NCI-H1436 treated with DMSO at 0.1 percent for 48 hours (cell line): ENCODE measurements at places on chromosomes 6 and 20.

- no peak for DNase-seq
These were observed 32.8 kb downstream of the PSMB9 start for GRCh38 chr6:32886681-32887383.

DNA sequence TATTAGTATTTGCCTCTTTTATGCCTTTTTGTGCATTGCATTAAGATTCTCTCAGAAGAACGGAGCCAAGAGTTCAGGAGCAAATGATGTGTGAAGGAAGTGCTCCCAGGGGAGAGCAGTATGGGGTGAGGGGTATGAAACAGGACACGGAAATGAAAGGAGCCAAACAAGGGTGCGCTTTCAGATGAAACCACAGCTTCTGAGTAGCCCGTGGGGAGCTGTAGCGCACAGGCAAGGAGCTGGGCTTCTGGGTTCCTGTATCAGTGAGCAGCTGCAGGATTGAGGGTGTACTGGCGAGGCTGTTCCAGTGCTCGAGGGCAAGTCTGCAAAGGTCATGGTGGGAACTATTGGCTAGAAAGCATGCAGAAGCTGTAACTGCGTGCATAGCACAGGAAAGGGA is 25.4 kb downstream of the ANKEF1 start:
- peak; percentile 95 for DNase-seq

DNA sequence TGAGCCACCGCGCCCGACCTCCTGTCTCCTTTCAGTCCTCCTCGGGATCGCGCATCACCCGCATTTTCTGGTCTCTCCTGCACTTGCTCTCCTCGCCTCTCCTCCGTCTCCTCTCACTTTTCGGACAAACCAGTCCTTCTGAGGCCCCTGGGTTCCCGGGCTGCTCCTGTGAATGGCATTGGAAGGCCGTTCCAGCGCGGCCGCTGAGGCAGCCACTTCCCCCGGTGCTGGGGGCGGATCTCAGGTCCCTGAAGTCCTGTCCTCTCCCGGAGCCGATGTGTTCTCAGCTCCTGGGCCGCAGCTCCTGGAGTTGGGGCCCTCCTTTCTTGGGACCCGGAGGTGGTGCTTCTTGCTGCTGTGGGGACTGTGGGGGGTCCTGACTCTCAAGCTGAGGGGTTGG is 803 bp downstream of the MICB start:
- DNase-seq = no peak

DNA sequence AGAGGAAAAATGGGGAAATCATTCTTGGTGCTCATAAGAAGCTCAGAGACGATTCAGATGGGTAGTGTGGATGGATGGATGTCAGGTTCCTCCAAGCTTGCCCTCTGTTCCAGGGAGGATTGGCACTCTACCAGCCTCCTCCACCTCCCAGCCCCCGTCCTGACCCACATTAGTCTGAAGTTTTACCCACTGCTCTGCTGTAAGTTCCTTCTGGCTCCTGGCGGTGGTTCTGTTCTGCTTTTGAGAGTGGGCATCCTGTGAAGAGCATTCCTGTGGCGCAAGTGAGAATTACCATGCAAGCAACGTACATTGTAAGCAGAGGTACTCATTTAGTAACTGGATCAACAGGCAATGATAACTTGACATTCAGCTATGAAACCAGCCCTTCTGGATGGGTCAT is 103.4 kb downstream of the SYNDIG1 start:
- no peak for DNase-seq

DNA sequence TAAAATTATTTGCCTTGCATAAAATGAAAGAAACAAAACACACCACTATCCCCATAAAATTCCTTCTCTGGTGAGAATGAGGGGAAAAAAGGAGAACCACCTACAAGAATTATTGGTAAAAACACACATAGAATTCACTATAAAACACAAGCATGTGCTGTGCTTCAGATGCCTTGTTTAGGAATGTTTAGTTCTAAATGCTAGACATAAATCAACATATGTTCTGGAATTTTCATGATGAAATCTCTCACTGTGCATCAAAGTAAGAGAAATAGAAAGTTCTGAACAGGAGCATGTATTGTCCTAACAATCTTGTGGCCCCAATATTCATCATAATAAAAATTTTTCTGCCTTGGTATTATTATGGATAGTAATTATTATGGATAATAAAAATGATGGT is 111.0 kb downstream of the PLCB4 start:
- DNase-seq = no peak

DNA sequence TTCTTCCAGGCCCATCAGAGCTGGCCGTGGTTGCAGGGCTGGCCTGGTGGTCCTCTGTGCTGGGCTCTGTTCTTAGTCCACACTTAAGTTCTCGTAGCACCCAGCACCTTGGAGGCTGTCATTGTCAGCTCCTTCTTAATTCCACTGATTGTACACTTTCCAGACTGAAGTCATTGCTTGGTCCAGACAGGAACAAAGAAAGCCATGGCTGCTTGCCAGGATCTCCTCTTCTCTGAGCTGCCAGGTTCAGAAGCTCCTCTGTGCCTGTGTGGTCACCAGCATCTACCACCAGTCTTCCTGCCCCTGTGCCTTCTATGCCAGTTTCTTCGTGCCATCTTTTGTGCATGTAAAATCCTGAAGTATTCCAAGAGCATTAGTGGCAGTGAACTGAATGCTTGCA is 39.5 kb upstream of the PCMTD2 start:
- no peak for DNase-seq

DNA sequence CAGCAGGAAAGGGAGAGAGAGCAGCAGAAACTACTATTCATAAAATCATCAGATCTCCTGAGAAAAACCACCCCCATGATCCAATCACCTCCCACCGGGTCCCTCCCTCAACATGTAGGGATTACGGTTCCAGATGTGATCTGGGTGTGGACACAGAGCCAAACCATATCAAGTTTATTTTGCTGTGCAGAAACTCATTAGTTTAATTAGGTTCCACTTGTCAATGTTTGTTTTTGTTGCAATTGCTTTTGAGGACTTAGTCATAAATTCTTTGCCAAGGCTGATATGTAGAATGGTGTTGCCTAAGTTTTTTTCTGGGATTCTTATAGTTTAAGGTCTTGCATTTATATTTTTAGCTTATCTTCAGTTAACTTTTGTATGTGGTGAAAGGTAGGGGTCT is 422.0 kb upstream of the HS3ST5 start:
- DNase-seq = no peak

GRCh38 chr6:163670336-163670735 is 255.8 kb downstream of the QKI start:
- no peak for DNase-seq

DNA sequence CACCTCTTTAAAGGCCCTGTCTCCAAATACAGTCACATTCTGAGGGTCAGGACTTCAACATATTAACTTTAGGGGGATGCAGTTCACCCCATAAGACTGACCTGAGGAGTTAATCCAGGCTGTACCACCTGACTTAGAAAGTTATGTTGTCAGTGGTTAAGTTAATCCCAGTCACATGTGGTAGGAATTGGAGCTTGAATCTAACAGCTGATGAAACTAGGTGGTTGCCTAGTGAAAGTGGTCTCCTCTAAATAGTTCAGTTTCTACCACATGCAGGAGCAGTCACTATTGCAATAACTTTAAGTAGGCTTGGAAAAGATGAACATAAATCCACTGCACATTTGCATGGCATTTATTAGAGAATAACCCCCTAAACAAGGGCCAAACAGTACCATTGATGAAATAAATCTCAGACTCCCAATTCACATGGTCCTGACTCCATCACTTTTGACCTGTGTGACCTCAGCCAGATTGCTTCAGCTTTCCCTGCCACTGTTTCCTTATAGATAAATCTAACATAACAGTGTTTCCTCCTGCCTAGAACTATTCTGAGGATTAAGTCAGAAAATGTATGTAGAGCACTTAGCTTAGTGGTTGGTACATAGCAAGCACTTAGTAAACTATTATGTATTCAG is 20.1 kb downstream of the SAMD5 start:
- DNase-seq = no peak
